Spinal cord (tissue), 10 donors: ENCODE measurements at places on chromosomes 1 and 21.

- no peak for DNase-seq
Measured at GRCh38 chr1:65948609-65949229, 156.0 kb downstream of the PDE4B start.

- no peak for DNase-seq
Measured at GRCh38 chr1:208103597-208104513, 140.3 kb downstream of the PLXNA2 start.

GRCh38 chr1:3277623-3278022, 176.8 kb upstream of the ARHGEF16 start:
- no peak for DNase-seq

- DNase-seq = no peak
Measured at GRCh38 chr1:9300573-9300972, 7.9 kb downstream of the SPSB1 start.

DNA sequence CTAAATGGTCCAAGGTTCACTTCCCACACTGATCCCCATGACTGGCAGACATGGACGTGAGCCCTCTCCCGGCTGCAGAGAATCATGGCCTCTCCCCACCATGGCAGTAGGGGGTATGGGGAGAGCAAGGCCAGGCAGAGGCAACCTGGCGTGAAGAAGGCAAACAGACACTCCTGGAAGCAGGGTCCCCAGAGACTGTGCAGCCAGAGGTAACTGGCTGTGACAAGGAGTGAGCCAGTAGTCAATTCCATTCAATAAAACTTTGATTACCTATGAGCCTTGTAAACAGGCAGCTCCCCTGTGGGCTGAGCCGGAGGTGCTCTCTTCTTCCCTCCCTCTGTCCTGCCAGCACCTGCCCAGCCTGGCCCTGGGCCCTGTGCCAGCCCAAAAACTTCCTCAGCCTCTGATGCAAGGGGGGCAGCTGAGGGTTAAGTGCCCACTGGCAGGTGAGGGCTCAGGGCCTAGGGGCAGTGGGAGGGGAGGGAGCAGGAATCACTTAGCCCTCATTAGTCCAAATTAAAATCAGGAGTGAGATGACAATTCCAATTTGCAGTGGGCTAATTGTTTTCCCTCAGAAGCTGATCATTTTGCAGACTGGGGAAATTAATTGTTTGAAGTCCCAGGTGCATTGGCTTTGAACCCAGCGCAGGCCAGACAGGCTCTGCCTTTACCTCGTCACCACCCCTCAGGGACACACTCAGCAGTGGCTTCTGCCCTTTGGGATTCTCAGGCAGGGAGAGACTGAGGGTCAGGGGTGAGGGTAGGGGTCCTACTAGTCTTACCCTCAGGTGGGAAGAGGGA, 35.6 kb downstream of the LRRN2 start:
- no peak for DNase-seq

GRCh38 chr1:224182057-224182865, 779 bp upstream of the DEGS1 start:
- no peak for DNase-seq

- no peak for DNase-seq
Measured at GRCh38 chr1:111511370-111511769, 7.9 kb upstream of the ADORA3 start.

GRCh38 chr21:40540216-40540615, 306.7 kb downstream of the DSCAM start:
- DNase-seq = no peak

DNA sequence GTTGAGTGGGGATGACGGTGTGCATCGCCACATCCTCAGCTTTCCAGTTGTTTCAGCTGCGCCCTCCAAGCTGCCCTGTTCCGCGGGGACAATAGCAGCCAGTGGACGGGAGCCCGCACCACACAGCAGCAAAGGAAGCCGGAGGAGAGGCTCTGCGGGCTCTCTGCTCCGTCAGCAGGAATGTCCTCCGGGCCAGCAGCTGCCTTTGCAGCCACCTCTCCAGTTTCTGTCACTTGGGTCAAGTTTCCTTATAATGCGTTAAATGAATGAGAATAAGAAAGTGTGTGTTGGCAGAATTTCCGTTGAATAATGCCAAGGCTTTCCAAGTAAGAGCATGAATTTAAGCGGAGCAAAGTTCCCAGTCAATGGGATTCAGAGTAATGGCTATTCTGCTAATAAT, 263.3 kb downstream of the KIF26B start:
- DNase-seq = no peak

DNA sequence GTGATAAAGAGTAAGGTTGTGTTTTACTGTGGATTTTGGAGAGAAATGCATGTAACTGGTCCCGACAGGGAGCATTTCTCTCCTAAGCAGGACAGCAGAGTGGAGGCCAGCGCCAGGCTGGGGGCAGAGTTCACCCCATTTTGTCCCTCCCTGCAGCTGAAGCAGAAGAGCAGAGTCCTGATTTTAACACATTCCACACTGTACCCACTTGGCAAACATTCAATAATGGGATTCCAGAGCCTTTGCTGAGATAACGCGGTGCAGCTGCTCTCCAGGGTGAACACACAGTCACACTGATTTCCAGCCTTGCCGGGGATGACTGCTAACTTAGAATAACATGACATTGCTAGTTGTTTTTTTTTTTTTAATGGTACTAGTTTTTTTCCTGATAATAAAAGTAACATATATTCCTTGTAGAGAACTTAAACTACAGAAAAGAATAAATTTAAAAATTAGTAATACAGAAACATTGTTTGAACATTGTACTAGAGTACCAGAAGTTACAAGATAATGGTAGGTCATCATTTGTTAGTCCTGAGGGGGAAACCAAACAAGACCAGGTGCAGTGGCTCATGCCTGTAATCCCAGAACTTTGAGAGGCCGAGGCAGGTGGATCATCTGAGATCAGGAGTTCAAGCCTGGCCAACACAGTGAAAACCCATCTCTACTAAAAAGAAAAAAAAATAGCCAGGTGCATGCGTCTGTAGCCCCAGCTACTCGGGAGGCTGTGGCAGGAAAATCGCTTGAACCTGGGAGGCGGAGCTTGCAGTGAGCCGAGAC, 77.2 kb downstream of the SCCPDH start:
- no peak for DNase-seq

GRCh38 chr1:43952731-43953346, 6.1 kb downstream of the IPO13 start:
- DNase-seq = peak; percentile 64

GRCh38 chr1:22039594-22040285, 12.8 kb upstream of the CDC42 start:
- DNase-seq = peak; percentile 64

DNA sequence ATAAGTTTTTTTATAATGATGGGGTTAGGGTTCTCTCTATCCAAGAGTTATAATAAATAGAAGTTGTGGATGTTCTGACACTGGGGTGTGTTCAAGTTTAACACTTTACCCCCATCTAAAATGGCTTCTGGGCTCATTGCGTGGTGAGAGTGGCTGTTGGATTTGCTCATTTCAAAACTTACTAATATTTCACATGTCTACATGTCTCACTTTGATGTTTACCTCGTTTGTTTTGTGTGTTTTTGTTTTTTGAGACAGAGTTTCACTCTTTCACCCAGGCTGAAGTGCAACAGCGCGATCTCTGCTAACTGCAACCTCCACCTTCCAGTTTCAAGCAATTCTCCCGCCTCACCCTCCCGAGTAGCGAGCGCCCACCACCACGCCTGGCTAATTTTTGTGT, 3.7 kb downstream of the RRP1B start:
- DNase-seq = no peak

DNA sequence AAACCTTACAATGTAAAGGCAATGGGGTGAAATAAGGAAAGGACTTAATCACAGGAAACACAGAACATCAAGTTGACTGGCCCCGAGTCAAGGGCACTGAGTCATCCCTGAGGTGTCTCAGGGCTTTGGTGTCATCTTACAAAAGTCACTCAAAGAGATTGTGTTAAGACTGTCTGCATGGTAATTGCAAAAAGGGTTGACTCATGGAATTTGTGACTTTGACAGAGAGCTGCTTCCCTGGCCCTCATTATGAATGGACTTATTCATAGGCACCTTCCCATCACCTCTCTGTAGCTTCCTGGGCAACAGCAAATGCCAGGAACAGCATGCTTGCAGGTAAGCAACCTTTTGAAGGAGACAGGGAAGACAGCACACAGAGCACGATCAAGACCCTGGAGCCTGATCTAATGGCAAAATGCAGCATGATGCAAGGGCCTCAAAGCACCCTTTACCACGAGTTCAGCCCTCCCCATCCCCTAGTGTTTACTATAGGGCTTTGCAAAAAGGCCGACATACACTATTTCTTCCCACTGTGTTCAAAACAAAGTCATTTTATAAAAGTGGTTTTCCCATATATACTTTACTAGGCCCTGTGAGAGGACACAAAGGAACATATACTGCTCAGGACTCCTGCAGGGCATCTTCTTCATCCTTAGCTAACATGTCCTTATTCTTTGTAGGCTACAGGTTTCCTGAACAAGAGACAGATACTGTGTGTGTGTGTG, 17.1 kb downstream of the ZP4 start:
- DNase-seq = no peak

DNA sequence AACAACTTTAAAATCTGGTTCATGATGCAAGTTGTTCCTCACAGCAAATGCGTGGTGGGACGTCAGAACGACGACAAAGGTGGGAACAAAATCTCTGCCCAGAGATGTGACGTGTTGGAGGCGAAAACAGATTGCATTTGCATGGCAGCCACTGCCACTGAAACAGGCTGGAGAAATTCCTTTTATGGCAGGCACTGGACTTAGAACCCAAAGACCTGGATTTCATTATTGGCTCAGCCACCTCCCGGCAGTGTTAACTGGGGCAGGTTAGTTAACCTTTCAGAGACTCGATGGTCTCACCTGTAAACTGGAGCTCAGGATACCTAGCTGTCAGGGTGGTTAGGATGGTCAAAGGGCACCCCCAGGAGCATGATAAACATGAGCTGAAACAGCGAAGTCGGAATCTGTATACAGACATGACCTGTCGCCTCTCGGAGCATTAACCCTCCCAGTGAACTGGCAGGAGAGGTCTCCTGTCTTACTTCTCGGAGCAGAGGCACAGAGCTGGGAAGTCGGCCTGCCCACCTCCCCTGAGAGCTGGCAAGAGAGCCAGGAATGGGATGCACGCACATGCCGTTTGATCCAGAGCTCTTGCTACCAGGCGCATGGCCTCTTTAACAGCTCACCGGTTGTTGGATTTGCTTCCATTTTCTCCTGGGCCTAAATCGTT, 59.2 kb upstream of the TARBP1 start:
- no peak for DNase-seq

- no peak for DNase-seq
Measured at GRCh38 chr1:90204780-90205179, 209.9 kb downstream of the ZNF326 start.

DNA sequence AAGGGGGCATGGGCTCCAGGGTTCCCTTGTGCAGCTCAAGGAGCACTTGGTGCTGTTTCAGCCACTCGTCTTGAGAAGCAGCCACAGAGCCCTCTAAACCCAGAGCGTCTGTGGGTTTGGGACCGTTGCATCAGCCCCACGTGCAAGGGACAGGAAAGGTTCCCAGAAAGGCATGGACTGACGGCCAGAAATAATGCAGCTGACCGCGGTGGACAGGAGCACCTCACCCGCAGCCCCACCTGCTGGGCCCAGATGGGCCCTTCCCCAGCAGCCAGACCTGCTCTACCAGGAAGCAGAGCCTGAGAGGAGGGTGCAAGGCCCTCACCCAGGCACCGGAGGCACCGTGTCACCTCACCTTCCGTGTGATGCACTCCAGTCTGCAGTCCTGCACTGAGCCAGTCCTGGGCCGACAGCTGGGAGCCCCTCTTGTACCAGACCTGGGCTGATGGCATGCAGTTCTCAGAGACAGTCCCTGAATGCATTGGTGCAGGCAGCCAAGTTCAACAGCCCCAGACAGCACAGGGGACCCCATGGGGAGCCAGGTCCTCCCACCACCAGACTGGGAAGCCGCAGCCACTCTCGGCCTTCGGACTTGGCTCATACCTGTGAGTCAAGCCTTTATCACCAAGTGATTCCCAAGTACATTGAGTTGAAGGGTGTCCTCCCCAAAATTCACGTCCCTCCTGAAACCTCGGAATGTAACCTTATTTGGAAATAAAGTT, 4.8 kb upstream of the TFF3 start:
- DNase-seq = no peak

GRCh38 chr1:163709636-163710035, 387.9 kb downstream of the NUF2 start:
- DNase-seq = no peak

- DNase-seq = no peak
Measured at GRCh38 chr1:30329802-30330557, 393.4 kb downstream of the MATN1 start.

GRCh38 chr1:167563579-167564246, 10.2 kb upstream of the CREG1 start:
- no peak for DNase-seq

DNA sequence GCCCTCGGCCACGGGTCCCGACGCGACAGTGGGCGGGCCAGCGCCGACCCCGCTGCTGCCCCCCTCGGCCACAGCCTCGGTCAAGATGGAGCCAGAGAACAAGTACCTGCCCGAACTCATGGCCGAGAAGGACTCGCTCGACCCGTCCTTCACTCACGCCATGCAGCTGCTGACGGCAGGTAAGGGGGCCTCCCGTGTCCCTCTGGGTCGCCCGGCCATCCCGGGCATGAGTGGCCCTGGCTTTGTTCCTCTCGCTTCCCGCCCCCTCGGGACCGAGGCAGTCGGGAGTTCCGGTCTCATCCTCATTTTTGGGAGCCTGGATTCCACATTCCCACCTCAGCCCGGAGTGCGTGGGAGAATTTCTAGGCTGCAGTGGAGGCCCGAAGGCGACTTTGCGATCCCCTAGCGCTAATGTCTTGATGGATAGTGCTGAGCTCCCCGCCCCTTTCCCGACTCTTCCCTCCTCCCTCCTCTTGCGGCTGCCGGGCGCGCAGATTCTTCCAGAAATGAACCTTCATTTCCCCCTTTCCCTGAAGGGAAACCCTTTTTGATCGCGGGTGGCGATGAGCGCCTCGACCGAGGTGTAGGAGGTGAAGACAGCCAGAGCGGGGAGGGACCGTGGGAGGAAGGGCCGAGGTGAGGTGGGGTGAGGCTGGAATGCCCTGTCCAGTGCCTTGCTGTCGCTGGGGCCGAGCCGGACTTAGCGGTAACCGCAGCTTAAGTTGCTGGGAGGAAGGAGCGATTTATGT, 705 bp downstream of the KHDRBS1 start:
- peak; percentile 82 for DNase-seq

GRCh38 chr1:76835203-76835602, 32.1 kb upstream of the ST6GALNAC5 start:
- DNase-seq = no peak

GRCh38 chr1:43945674-43946235, 995 bp upstream of the IPO13 start:
- no peak for DNase-seq

- no peak for DNase-seq
Measured at GRCh38 chr1:207056673-207057072, 3.6 kb downstream of the PFKFB2 start.

DNA sequence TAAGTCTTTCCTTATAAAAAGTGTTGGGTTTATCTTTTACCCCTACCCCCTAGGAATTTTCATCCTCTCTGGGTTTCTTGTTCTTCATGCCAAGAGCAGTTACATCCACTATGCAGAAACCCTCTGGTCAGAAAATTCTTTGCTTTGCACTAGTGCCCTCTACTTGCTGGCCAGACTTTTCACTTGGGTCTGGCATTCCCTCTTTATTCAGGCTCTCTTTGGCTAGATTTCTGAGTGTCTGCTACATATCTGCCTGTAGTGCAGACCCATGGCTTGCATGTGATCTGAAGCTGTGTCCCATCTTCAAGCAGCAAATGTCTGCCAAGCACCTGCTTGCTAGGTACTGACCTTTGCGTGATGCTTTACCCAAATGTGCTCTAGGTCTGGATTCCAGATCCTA, 237.0 kb downstream of the GPATCH2 start:
- DNase-seq = no peak

GRCh38 chr21:33828083-33828482, 87.5 kb downstream of the ATP5PO start:
- DNase-seq = no peak
